Occipital lobe (tissue), 3 donors: ENCODE measurements at places on chromosomes 1 and 21.

DNA sequence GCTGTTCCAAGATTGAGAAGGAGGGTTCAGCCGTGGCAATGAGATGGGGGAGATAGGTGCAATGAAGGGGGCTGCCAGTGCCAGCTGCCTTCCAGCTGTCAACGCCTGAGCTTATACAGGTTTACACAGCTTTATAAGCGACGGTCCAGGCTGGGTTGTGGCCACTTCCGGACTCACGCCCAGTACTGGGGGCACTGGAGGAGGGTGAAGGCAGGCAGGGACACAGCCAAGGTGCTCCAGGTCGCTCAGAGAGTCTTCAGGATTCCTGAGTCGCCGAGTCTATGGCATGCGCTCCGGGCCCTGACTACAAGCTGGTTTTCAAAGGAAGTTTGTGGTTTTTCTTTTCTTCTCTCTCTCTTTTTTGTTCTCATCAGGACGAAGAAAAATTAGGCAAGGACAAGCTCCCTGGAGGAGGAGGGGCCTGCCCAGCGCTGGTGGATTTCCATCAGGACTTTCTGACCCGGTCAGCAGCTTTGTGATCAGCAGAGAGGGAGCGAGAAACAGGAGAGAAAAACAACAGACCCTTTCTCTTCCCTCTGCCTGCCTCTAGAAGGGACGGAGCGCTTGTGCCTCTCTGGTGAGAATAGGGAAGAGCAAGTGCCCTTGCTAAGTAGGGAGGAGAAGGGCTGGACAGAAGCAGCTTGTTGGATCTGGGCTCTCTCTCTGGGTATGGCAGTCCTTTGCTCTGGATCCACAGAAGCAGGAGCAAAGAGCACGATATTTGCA is at the start of gene MINDY1:
Gene MINDY1, minus strand, starts transcription at position 576 of the 726 bp plus-strand sequence. CDS start 4,285 bp downstream, outside the sequence.
- DNase-seq = peak; percentile 80

GRCh38 chr1:208059409-208060001 is 148.6 kb upstream of the CD34 start:
- DNase-seq = no peak

DNA sequence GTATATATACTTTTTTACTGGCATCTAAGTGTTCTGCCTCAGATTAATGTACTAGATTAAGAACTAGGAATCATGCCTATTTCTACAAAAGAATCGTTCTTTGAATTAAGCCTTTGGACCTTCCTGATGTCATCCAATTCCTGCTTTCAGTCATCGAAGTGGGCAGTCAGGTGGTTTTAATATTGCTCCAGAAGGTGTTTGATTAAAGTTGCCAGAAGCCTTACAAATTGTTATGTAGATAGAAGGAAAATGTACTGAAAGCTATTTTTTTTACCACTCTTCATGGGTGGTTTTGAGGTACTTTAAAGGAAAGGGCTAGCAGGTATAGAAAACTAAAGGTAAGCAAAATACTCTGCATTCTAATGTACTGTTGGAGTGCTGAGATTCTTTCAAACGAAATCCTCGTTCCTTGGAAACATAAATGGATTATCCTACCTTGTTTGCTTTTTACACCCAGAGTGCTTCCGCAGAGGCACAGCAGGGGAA is 716 bp downstream of the CTBS start:
- DNase-seq = no peak

DNA sequence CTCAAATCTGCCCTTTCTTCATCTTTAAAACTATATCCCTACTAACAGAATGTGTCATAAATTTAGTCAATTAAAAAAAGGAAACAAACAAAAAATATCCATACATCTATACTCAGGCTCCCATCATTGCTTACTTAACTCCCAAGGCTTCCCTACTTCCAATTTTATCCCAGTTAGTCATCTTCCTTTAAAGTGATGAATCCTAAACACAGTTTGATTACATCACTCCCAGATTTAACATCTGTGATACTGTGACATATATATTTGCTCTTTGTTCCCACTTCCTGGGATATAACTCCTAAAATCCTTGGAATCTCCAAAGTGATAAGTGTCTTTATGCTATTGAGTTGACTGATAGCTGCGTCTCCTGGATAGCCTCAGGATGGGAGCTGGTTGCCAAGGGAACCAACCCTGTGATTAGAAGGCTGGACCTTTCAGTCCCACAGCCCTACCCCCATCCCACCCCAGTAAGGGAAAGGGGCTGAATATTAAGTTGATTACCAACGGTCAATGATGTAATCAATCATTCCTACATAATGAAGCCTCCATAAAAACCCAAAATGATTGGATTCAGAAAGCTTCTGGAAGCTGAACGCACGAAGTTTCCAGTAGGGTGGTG is 21.6 kb downstream of the GLMN start:
- DNase-seq = no peak

GRCh38 chr1:41515131-41515678 is 30.7 kb upstream of the EDN2 start:
- peak; percentile 60 for DNase-seq

- no peak for DNase-seq
Observed at GRCh38 chr1:225777058-225777582, 506 bp upstream of the SRP9 start.
